ENCODE measurements at places on chromosomes 2 and 18.
A peak's percentile ranks its signal among the peaks of the same experiment; 100 is the strongest.

DNA sequence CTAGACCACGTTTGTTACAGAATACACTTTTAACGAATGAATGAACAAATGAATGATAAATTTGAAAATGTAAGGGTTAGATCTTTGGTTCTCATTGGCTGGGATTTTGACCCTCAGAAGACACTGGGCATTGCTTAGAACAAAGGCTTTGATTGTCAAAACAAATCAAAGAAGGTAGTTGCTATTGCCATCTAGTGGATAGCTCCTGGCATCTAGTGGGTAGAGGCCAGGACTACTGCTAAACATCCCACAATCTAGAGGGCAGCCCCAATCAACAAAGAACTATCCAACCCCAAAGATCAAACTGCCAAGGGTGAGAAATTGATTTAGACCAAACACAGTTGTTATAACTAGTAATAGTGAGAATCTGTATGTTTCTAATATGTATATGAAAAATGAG lies 552.3 kb downstream of the KCNJ3 start:
- DNase-seq, result peak; percentile 32

DNA sequence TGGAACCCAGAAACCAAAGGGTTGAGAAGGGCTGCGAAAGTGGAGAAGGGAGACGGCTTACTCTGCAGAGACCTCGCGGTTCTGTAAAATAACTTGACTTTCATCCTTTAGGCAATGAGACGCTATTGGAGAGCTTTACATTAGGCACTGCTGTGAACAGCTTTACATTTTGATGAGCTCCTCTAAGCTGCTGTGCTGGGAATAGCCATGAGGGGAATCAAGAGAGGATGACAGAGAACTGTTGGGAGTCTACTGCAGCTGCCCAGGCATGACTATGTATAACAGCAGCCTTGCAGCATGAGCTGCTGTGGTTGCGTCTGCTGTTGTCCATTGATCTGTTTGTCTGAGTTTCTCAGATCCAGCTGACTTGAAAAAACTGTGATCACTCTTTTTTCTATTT lies 310.8 kb upstream of the MAP2 start:
- no peak for DNase-seq

DNA sequence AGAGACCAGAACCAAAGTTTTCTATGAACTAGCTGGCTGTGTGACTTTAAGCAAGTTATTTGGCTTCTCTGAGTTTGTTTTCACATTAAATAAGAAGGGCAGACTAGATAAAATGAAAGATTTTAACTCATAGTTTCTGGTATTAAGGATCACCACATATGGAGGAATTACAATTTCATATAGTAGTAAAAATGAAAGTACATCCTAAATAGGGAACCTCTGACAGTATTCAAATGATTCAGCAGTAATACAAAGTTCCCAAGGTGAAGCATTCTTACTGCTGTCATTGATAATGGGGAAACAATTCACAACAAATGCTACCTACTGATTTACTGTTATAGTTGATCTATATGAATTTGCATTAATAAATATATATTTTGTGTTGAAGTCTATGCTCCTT lies 170.3 kb upstream of the VRK2 start:
- no peak for DNase-seq

GRCh38 chr2:238235331-238235732 lies 4.5 kb downstream of the HES6 start:
- DNase-seq, result no peak

All from hematopoietic multipotent progenitor cell (in vitro differentiated cells).